ENCODE measurements at places on chromosomes 16 and 17. TPM values are rescaled to one million over a fixed set of nuclear protein-coding genes. Genes with fewer than 3 reads are reported as not detected.
A peak's percentile ranks its signal among the peaks of the same experiment; 100 is the strongest.

GRCh38 chr16:28528463-28528867 is 10.3 kb downstream of the NUPR1 start:
- DNase-seq: no peak

DNA sequence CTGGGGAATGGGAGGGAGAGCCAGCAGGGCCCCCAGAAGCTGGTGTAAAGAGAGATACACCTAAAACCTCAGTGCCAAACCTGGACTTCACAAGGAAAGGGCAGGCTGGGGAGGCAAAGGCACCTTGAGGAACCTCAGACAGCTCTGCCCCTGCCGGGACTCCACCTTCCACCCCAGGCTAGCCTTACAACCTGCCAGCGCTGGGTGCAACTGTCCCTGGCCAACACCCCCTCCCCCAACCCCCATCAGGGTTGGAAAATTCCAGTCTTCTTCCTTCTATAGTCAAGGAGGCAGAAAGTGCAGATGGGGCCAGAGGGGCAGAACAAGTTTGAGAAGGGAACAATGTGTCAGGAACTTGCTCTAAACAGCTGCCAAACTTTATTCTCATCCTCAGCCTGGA is 2.2 kb downstream of the YBX2 start:
- no peak for DNase-seq

PARD6A gene
- 13.7 TPM for total RNA-seq

DNA sequence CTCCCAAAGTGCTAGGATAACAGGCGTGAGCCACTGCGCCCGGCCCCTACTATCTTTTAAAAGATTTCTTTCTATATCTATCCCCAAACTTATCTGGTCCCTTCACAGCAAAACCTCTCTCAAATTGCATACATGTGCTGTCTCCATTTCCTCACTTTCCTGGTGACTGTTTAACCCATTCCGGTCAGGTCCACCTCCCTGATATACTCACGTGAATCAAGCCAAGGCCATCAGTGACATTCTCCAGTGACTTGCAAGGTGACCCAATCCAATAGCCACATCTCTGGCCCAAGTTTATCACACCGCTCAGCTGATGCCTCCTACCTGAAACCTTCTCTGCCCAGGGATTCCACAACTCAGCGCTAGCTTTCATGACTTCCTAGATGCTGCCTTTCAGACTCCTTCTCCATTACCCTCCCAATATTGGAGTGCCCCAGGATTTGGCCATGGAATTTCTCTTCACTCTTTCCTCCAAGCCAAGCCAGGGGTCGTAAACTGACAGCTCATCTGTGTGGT is 1.4 kb upstream of the CTCF start:
- no peak for DNase-seq

DNA sequence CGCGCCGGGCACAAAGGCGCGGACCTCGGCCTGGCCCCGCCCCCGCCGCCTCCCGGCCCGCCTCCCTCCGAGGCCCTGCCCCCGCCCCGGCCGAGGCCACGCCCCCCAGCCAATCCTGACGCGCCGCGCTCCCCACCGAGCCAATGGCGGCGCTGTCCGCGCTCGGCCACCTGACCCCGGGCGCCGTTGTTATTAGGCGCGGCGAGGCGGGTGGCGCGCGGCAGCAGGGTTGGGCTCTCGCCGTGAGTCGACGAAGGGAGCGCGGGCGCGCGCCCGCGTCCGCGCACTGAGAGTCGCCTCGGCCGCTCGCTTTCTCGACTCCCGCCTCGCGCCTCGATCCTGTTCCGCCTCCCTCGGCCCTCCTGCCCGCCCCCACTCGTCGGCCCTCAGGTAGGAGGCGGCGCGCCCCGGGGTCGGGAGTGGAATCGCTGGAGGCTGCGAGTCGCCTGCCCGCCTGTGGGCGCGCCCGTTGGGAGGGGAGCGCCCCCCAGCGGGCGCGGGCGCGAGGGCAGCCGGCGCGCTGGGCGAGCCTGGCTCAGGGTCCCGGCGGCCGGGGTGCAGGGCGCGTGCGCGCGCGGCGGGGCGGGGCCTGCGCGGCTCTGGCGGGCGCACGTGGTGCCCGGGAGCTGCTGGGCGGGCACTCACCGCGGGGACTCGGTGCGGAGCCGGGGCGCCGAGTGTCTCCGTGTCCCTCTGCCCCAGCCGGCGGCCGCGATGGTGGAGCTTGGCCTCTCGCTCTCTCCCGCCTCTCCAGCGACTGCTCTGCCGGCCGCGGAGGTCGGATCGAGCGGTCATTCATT is 405 bp upstream of the CBLN1 start:
- DNase-seq: peak; percentile 59

DNA sequence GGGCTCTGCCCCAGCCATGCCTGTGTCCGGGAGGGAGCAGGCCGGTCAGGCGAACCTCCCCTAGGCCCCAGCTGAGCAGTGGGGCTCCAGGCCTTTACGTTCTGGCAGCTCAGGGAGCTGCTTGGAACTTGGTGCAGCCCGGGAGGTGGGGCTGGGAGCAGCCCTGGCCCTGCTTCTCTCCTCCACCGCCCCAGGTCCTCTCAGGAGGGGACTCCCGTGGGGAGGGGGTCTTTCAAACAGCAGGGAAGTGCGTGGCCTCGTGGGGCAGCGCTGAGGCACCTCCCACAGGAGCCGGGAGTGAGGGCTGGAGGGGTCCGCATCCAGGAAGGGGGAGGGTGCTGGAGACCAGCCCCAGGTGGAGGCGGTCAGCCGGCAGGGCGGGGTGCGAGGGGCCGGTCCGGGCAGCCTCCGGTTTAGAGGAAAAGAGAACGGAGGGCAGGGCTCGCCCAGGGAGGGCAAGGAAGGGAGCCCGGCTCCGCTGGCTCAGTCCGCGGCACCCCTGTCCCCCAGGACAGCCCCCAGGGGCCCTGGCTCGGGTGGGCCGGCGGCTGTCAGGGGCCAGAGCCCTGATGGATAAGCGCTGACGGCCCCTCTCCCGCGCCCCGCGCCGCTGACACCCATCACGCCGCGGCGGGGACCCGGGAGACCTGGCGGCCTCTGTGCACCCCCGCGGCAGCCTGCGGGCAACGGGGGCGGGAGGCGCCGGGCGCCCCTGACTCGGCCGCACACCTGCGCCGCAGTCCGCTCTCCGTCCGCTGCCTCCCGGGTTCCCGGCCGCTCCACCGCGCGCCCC is 587 bp upstream of the PRR35 start:
- no peak for DNase-seq
